NCI-H446 (cell line): ENCODE measurements at places on chromosomes 5 and 9.
A peak's percentile ranks its signal among the peaks of the same experiment; 100 is the strongest.

DNA sequence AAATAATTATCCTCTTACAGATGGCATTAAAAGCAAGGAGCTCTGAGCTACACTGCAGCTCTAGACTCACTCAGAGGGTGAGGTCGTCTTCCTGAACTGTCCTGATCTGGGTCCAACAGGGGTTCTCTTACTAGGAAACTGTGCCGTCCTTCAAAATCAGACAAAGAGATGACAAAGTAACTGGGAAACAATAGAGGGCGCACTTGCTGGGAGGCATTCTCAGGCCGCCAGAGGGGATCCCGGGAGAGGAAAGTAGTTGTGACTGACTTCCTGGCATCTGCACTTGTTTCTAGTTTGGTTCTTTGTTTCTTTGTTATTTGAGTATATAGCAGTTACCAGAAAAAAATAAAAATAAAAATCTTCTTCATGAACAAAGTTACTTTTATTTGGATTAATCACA lies 142.9 kb upstream of the MSX2 start:
- DNase-seq: no peak

DNA sequence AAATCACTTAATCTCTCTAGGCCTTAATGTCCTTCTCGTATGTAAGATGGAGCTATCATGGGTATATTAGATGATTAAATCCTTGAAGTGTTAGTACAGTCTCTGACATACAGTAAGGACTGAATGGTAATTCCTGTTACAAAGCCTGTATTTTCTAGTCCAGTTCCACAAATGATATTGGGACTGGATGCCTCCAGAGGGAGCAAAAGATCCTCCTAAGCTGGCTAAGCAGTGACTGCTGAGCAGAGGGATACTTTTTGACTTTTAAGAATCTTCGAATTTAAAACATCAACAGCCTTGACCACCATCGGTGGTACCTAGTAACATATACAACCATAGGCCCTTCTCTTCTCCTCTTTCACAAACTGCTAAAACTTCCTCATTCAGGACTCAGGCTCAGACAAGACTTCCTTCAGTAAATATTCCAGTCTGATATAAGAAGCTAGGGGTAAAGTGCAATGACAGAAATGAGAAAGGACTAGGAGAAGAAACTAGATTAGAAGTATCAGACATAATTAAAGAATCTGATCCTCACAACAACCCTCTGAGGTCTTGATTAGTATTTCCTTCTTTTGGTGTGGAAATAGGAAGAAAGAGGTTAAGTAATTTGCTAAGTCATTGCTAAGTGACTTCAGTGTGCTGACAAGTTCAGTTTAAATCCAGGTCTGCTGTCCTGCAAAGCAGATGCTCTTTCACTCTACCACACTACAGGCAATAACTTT lies 13.9 kb downstream of the PTAR1 start:
- DNase-seq: peak; percentile 1

- no peak for DNase-seq
Observed at GRCh38 chr5:68027519-68027918, 188.0 kb upstream of the PIK3R1 start.

DNA sequence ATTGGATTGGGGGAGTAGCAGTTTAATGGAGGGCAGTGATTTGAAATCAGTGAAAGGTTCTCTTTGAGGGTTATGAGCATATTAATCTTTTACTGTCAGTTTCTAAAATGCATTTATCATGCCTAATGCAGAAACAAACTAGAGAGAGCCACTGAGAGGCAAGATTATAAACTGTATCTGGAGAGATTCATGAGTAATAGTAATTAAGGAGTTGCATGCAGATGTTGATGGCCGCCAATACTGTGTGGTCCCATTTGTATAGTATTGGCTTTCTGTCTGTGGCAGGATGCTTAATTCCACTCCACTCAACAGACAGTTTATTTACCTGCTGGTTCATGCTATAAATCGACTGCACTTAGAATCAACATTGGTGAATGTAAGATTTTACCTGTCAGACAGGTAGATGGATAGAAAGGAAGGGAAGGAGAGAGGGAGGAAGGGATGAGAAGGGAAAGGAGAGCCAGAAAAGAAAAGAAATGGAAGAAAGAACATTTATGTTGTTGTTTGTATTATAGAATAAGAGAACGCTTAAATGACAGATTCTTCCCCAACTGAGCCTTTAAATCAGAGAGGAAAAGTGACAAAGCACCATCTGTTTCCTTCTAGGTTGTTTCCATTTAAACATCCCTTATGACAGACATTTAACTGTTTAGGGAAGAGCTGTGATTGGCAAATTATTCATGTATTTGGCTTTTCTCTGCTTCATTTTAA lies 146.5 kb downstream of the PAM start:
- DNase-seq: no peak

- DNase-seq: no peak
Observed at GRCh38 chr9:136311051-136312008, 7.4 kb upstream of the CCDC187 start.

DNA sequence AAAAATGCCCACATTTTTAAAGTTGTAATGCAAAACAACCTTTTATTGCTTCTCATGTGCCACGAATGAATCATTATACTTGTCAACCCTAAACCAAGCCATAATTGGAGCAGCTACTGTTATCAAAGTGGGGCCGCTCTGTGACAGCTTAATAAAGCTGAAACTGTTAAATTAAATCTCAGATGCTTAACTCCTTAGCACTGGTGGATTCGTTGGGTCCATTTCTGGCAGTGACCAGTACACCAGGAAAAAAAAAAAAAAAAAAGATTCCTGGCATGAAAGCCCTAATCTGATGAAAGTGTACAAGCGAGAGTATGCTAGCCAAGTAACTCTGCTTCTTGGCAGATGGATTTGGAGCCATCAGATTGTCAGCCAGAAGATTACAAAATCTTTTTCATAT lies 164.8 kb downstream of the ZSWIM6 start:
- DNase-seq: peak; percentile 29

GRCh38 chr9:115649991-115650472 lies 503.6 kb upstream of the PAPPA start:
- DNase-seq: no peak

DNA sequence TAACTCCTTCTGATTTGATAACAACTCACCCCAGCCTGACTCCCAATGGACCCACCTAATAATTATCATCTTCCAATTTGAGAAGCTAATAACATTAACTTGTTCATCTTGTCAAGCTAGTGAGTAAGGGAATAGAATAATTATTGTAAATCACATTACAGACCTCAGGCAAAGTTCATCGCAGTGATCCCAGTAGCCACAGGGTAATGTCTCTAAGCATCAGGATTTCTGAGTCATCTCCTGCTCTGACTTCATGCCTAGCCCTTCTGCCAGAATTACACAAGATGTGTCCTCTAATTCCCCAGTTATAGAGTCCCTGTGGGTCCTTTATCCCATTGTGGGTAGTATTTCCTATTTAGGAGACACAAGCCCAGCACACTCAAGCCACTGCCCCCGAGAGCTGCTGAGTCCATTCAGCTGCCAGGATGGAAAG lies 365.7 kb downstream of the DEPDC1B start:
- peak; percentile 37 for DNase-seq

GRCh38 chr5:121968910-121969607 lies 7.3 kb downstream of the SRFBP1 start:
- no peak for DNase-seq

GRCh38 chr5:116626272-116626723 lies 51.7 kb upstream of the SEMA6A start:
- peak; percentile 91 for DNase-seq

- DNase-seq: no peak
Observed at GRCh38 chr5:139562847-139563246, 1.7 kb downstream of the UBE2D2 start.

GRCh38 chr5:58983526-58984452 lies 400.9 kb downstream of the RAB3C start:
- no peak for DNase-seq

- DNase-seq: no peak
Observed at GRCh38 chr9:121322737-121323448, 47.2 kb downstream of the STOM start.

DNA sequence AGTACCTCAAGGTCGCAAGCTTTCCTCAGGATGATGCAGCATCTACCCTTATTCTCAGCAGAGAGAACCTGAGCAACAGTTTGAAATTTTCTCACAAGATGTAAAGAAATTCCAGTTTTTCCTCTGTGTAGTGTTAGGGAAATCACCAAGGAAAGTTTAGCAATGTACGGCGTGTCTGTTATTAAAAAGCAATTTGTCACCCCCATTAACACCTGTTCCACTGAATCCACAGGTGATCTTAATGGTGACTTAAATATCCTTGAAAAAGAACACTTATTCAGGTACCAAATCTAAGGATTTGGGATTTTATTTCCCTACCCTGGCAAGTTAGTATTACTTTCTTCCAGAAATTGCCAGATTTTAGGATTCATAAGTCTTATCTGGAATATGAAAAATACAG lies 77.9 kb upstream of the ATP10B start:
- no peak for DNase-seq

GRCh38 chr9:37732952-37733351 lies 20.7 kb upstream of the TRMT10B start:
- DNase-seq: no peak

DNA sequence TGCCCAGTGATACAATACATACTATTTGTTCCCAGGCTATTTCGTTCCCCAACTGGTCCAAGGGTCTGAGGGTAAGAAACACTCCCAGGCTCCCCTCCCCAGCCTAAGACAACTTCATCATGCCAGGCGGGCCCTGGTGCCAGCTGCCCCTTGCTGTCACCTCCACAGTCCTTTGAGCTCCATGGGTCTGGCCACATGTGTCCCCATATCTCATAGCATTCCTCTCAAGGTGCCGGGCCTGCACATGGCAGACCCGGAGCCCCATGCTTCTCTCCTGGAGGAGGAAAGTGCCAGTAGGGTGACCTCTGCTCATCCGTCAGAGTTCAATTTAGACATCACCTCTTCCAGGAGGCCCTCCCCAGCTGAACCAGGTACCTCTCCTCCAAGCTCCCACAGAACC lies 120.5 kb downstream of the C5orf15 start:
- no peak for DNase-seq

DNA sequence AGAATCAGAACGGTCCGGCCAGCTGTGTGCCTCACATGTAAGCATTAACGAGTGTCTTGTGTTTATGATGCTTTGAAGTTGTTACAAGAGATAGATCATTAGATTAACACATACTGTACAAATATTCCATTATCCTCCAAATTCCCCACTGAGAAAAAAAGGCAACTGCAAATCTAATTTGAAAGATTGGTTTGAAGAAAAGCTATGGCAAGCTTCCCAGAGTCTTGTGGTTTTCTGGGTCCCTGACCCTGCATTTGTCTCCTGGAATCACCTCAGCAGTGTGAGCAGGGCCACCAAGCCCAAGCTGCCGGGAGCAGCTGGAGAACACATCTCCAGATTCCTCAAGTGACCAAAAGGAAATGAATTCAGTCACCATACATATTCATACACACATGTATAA lies 36.9 kb upstream of the ADAMTS16 start:
- no peak for DNase-seq

DNA sequence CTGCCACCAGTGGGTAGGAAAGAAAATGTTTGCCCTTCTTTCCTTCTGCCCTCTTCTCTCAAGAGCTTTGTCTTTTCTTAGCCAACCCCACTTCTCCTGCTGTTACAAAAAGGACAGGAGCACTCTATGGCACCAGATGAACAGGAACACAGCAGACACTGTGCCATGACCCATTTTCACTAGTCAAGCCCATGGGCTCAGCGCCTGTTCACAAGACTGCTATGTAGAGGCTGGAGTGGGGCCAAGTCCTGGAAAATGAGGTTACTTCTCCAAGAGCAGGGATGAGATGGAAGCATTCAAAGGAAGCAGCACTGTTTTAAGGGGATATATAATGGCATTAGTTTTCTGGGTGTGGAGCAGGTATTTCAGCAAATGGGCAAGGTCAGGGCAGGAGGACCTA lies 46.8 kb upstream of the GRAMD2B start:
- no peak for DNase-seq

DNA sequence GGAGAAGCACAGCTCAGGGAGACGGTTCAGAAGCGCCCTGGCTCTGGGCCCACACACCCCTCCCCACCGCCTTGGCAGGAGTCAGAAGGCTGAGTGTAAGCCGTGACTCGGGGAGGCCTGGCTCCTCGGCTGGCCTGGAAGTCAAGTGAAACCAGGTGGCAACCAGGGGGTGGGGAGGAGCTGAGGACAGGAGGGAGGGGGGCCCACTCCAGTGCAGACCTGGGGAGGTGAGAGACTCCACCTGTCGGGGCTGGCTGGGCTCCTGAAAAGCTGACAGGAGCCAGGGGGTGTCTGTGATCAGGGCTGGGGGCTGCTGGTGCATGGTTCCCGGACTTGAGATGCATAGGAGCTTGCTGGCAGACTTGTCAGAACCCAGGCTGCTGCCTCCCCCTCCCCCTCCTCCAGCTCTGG lies 150.2 kb upstream of the PHYKPL start:
- no peak for DNase-seq

GRCh38 chr9:37293664-37294524 lies 128.6 kb upstream of the GRHPR start:
- DNase-seq: no peak

DNA sequence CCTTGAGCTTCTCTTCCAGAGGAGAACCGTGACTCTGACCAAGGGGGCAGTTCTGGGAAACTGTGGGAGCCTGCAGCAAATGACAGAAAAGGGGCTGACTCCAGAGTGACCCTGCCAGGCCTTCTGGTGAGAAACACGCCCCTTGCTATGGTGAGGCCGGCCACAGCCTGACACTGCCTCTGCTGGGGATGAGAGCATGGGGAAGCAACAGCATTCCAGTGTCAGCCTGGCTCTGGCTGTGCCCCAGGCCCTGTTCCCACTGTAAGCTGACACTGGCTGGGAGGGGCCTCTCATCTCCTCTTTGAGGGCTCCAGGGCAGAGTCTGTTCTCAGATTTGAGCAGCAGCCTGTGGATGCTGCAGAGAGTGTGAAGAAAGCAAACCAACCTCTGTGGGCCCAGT lies 180.0 kb upstream of the IL12B start:
- DNase-seq: peak; percentile 23

GRCh38 chr5:66958980-66959641 lies 237.5 kb downstream of the CD180 start:
- DNase-seq: no peak

GRCh38 chr5:75663579-75664284 lies 52.5 kb downstream of the ANKDD1B start:
- DNase-seq: no peak

DNA sequence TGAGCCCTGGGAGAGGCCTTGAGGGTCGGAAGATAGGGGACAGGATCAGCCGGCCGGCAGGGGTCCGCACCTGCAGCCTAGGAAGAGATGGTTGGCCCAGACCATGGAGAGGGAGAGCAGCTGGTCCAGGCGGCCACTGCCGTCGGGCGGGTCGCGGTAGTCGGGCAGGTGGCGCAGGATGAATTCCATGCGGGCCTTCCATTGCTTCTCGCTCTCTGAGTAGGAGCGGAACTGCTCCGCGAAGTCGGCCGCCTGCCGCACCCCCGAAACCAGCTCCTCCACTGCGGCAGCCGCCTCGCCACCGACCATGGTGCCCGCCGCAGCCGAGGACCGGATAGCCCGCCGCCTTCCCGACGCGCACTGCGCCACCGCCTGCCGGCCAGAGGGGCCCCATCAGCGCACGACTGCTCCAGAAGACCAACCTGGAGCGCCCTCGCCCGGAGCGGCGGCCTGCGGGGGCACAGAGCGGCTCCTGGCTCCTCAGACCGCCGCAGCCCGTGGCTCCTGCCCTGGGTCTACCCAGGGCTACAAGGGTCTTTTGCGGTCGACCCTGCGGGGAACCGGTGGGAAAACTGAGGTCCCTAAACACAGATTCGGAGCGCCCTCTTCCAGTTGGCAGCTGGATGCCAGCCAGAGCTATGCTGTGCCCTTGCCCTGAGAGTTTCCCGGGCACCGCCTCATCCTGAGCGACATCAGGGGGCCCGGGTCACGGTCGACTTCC lies at the start of gene CDKN2AIPNL:
TSS of gene CDKN2AIPNL (minus strand) at position 336 of the 721 bp plus-strand sequence. CDS start at position 309, 27 bp downstream.
- peak; percentile 62 for DNase-seq
